GDM1 (cell line): ENCODE measurements at places on chromosomes 3 and 15.
A peak's percentile ranks its signal among the peaks of the same experiment; 100 is the strongest.

DNA sequence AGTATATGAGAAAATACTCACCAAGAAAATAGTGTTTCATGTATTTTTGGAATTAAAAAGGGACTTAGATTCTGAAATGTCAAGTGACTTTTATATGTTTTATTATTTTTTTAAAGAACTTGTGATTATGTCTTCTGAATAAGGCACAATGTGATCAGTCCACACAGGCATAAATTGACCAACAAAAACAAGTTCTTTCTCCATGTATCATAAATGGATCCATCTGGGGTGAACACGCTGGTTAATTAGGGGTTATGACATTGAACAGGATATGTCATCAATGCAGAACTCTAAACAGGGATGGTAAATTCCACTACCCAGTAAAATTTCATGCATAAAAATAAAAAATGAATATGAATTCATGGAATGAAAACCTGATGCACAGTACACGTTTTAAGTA is 31.3 kb upstream of the PIK3CA start:
- no peak for DNase-seq

DNA sequence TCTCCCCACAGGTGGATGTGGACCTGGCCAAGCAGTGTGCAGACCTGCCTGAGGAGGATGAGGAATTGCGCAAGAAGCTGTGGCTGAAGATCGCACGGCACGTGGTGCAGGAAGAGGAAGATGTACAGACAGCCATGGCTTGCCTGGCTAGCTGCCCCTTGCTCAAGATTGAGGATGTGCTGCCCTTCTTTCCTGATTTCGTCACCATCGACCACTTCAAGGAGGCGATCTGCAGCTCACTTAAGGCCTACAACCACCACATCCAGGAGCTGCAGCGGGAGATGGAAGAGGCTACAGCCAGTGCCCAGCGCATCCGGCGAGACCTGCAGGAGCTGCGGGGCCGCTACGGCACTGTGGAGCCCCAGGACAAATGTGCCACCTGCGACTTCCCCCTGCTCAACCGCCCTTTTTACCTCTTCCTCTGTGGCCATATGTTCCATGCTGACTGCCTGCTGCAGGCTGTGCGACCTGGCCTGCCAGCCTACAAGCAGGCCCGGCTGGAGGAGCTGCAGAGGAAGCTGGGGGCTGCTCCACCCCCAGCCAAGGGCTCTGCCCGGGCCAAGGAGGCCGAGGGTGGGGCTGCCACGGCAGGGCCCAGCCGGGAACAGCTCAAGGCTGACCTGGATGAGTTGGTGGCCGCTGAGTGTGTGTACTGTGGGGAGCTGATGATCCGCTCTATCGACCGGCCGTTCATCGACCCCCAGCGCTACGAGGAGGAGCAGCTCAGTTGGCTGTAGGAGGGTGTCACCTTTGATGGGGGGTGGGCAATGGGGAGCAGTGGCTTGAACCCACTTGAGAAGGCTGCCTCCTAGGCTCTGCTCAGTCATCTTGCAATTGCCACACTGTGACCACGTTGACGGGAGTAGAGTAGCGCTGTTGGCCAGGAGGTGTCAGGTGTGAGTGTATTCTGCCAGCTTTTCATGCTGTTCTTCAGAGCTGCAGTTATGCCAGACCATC is 8.6 kb downstream of the VPS18 start:
- peak; percentile 42 for DNase-seq

DNA sequence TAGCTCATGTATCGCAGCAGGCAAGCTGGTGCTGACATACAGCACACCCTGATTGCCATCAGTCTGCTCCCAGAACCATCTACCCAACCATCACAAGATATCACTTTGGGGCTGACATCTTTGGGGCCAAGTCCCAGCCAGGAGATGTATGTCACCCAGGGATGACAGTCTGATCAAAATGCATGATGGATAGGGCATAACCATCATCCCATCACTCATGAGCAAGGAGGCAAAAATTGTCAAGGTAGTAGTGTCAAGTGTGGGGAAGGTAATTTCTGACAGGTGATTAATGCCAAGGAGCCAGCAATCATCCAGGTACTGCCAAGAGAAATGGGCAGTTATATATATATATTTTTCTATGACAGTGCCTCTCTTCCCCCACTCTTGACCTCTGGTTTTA is 277.4 kb downstream of the WDR72 start:
- DNase-seq, result no peak

DNA sequence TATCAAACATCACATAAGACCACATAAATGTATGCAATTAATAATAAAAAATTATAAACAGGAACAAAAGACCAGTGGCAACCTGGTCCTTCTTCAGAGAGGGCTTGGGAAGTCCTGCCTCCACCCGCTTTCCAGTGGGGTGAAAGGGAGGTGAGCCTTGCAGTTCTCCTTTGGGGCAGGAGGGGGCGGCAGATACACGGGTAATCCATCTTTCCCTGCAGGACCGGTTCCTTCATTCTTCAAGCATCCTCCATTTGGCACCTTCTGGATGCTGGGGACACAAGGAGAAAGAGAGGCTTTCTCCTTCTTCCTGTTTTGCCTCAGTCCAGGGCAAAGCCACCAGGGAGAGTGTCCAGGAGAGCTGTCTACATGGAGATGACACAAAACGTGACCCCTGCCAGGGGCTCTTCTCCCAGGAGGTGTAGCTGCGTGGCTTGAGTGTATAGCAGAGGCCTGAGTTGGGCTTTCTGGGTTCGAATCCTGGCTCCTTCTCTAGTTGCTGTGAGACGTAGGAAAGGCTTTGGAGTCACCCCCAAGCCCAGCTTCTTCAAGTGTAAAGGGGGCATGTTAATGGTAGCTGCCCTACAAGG is 23.2 kb downstream of the RPLP1 start:
- peak; percentile 50 for DNase-seq

DNA sequence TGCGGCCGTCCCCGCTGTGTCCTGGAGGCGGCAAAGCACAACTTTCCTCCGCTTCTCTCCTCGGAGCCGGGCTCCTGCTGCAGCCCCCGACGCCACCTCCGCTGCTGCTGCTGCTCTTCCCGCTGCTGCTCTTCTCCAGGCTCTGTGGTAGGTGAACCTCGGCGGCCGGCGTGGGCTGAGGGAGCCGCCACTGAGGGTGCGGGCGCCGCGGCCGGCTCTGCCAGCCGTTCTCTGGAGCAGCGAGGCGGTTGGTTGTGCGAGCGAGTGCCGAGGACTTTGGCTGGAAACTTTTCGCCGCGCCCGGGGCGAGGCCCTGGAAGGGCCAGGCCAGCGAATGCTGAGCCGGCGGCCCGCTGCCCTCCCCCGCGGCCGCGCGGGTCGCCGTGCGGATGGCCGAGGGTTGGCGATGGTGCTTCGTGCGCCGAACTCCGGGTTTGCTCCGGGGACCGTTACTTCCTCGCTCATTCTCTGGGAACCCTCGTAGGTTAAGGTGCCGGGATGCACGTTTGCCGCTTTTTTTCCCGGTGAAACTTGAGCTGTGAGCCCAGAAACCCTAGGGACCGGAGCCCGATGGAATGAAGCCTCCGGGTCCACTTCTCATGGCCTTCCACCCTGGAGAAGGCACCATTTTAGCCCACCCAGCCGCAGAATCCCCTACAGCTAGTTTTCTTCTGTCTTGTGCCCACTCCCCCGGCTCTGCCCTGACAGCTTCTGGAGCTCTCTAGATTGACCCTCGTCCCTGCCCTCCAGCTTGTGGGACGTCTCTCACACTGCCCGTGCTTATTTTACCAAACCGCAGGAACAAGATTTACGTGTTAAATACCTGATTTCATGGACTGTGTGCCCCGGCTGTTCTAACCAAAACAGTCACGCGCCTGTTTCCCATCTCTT is 660 bp downstream of the NECTIN3 start:
- no peak for DNase-seq

GRCh38 chr3:45976191-45977091 is 19.2 kb downstream of the FYCO1 start:
- DNase-seq, result no peak

GRCh38 chr15:98694161-98694560 is 45.8 kb downstream of the IGF1R start:
- DNase-seq, result no peak

- peak; percentile 9 for DNase-seq
These were observed 8.3 kb upstream of the EPHA3 start for GRCh38 chr3:89098964-89099585.

DNA sequence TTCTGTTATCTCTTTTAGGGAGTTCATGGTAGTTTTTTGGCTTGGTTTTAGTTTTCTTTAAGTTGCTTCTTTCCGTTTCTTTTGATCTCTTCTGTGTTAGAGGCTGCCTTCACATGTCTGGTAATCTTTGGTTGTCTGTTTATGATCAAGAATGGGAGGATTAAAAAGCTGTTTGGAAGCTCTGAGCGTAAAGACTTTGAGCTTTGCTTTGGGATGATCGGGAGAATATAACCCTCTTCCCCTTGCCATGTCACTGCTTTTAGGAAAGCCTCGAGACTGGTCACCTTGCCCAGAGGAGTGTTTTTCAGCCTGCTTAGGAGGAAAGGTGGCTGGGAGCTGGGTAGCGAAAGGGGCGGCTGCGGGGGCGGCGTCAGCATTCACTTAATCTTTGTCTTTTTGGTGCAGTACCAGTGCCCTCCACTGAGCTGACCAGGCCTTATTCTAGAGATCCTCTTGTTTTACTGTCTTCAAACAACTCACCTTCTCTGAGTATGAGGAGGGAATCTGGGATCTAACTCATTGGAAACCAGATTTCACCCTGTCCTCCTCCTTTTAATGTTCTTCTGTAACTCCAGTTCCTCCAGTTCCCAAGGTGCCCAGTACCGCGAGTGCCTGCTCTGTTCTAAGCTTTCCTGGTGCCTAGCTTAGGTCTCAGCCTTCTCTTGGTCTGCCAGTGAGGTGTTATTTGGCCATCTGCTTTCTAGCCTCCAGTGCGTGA is 15.5 kb downstream of the TATDN2 start:
- no peak for DNase-seq

GRCh38 chr3:125353659-125354058 is 21.5 kb downstream of the ZNF148 start:
- no peak for DNase-seq

GRCh38 chr15:76953913-76954312 is 22.4 kb downstream of the RCN2 start:
- no peak for DNase-seq

GRCh38 chr15:69088300-69088965 is 72.0 kb upstream of the GLCE start:
- DNase-seq, result no peak

- DNase-seq, result no peak
These were observed 3.0 kb upstream of the SOX14 start for GRCh38 chr3:137761099-137761562.

DNA sequence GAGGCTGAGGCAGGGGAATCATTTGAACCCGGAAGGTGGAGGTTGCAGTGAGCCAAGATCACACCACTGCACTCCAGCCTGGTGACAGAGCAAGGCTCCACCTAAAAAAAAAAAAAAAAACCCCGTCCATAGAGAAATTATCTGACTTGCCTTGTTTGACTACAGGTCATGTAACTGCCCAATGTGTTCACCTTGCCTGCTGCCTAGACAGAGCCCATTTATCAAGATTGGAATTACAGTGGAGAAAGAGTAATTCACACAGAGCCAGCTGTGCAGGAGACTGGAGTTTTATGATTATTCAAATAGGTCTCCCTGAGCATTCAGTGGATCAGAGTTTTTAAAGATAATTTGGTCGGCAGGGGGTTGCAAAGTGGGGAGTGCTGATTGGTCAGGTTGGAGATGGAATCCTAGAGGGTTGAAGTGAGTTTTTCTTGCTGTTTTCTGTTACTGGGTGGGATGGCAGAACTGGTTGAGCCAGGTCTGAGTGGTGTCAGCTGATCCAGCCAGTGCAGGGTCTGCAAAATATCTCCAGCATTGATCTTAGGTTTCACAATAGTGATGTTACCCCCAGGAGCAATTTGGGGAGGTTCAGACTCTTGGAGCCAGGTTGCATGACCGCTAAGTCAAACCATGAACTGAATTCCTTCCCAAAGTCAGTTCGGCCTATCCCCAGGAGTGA is 40.8 kb upstream of the ACP3 start:
- DNase-seq, result no peak

DNA sequence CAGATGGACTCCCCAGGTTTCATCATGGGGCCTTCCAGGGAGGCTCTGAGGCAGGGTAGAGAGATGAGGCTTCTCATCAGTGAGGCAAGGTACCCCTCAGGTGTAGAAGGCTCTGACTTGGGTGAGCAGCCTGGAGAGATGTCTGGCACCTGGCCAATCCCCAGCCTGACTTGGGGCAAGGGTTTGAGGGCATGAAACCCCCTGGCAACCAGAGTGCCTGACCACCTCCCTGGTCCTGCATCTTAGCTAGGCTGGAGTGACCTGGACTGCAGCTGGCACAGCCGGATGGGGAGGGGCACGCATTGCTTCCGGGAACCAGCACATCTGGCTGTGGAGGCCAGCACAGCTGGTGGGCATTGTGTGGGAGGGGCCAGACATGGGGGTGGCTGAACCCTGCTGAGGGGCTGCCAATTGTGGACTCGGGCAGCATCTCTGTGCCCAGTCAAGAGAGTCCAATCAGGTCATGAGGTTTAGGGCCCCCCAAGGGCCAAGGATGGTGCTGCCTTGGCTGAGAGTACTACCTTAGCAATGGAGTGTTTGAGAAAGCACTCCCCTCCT is 1.9 kb downstream of the ZBTB47 start:
- no peak for DNase-seq

DNA sequence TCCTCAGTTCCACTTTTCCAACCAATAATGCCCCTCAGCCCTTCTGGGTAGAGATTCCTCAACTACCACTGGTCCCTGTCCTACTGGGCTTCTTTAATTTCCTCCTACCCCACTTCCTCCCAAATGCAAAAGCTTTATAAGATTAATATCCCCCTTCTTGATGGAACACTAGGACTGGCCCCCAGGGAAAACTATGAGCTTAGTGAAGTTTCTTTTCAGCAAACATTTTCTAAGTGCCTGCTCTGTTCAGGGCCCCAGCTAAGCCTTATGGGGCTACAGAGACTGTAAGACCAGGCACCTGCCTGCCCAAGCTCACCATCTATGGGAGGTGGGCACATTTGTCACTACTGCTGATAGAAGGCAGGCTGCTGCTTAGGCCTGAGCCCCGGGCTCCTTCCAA is 79.4 kb downstream of the RPLP1 start:
- no peak for DNase-seq

DNA sequence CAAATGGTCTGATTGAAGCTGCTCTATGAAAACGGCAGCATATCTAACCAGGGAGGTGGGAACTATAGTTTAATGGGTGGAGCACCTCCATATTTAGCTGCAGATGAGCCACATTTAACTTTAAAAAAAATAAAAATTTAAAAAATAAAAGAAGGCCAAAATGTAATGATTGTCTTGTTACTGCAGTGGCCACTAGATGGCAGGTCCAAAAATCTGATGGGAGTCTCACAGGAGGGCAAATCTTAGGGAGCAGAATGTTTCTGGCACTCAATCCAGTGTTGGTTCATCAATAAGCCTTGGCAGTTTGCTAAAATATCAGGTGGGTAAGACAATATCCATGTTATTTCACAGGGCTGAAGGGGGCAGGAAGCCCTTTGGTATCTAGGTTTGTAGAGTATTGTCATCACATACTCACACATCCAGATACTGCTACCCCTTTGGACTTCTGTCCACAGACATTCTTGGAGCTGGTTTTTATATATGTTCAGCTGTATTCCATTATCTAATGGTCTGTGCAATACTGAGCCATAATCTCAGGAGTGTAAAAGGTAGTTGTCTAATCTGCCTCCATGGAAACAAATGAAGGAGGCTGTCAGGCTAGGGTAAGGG is 233.3 kb downstream of the TIGIT start:
- no peak for DNase-seq
